ENCODE measurements at places on chromosomes 13 and 19.
A peak's percentile ranks its signal among the peaks of the same experiment; 100 is the strongest.

DNA sequence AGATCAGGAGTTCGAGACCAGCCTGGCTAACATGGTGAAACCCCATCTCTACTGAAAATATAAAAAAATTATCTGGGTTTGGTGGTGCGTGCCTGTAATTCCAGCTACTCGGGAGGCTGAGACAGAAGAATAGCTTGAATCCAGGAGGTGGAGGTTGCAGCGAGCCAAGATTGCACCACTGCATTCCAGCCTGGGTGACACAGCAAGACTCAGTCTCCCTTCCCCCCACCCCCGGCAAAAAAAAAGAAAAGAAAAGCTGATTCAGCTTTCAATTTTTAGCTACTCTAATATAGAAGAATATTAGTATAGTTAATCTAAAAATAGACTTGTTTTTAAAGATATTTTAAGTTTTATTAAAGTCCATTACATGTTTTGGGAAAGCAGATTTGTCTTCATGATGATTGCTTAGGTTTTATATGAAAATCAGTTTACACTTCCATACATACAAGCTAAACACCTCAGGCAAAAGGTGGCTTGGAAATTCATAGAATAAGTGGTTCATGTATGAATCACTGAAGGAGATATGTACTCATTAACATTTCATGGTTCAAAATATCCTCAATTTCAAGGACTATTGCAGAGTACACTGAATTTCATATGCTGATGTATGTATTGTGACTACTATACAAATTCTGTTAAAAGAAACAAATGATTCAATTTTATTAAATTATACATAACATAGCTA, 165.2 kb downstream of the TDRD3 start:
- ATAC-seq: no peak
- no peaks in the 10 kb centered on the region for H3K4me1 ChIP-seq
- no peak overlapping the region for H3K27ac ChIP-seq
- H3K4me3 ChIP-seq: no peak overlapping the region

DNA sequence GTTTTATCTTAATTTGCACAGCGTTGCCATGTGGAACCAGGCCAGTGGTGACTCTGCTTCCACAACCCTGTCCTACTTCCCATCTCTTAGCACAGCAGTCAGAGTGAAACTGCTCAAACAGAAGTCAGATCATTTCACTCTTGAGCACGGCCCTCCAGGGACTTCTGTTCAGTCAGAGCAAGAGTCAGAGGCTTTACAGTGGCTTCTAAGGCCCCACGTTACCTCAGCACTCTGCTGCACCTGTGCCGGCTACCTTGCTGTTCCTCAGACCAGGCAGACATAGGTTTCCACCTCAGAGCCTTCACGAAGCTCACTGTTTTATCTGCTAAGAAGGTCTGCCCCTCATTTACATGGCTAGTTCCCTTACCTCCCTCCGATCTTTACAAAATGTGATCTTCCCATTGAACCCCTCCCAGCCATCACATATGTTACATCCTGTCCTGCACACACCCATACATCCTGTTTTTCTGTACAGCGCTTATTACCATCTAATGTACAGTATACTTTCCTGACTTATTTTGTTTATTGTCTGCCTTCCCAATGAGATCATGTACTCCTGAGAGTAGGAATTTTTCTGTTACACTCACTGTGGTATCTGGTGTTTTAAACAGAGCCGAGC, 41.6 kb downstream of the TM9SF2 start:
- peak overlapping the region; percentile 33 for H3K27ac ChIP-seq
- no peaks in the 10 kb centered on the region for H3K27me3 ChIP-seq
- H3K4me1 ChIP-seq: peaks cover 34% of the 10 kb centered on the region
- peak overlapping the region; percentile 61 for H3K4me3 ChIP-seq
- ATAC-seq: peak; percentile 95
- H3K36me3 ChIP-seq: peaks cover 99% of the 10 kb centered on the region

DNA sequence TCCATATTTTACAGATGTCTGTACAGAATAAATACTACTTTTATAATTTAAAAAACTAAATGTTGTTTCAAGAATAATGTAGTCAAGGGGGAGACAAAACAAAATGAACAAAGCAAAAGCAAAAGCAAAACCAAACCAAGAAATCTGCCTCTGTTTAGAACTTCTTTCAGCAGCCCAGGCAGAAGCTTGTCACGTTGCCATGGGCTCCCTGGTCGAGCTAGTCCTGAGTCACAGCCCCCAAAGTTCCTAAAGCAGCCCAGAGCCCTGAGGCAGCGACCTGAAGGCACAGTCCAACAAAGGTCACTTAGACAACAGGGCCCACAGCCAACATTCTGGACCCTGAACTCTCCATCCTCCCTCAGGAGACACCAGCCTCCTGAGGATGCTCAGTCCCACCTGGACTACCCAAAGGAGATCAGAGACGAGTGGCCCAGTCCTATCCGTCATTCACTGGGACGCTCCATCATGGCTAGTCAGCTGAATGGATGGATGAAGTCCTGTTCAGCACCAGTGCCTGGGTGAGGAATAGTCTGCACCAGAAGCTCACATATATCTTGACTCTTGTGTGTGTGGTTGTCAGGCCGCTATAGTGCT, 41.7 kb downstream of the SIAH3 start:
- no peak overlapping the region for H3K4me3 ChIP-seq
- H3K27me3 ChIP-seq: no peaks in the 10 kb centered on the region
- no peaks in the 10 kb centered on the region for H3K36me3 ChIP-seq
- H3K4me1 ChIP-seq: no peaks in the 10 kb centered on the region
- H3K27ac ChIP-seq: no peak overlapping the region
- peak; percentile 39 for ATAC-seq

DNA sequence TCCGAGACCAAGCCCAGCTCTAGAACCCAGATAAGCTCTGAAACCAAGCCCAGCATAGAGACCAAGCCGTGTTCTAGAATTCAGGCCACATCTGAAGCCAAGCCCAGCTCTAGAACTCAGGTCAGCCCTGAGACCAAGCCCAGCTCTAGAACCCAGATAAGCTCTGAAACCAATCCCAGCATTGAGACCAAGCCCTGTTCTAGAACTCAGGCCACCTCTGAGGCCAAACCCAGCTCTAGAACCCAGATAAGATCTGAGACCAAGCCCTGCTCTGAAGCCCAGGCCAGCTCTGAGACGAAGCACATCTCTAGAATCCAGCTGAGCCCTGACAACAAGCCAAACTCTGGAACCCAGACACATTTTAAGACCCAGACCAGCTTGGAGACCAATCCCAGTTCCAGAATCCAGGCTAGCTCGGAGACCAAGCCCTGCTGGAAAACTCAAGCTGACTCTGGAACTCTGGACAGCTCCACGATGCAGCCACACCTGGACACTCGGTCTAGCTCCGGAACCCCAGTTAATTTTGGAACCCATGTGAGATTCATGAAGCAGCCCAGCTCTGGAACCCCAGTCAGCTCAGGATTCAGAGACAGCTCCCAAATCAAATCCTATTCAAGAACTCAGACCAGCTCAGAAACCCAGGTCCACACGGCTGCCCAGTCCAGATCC, 5.8 kb downstream of the GIPC3 start:
- ATAC-seq: no peak
- H3K27ac ChIP-seq: no peak overlapping the region

- H3K27ac ChIP-seq: no peak overlapping the region
- no peaks in the 10 kb centered on the region for H3K4me1 ChIP-seq
- no peaks in the 10 kb centered on the region for H3K36me3 ChIP-seq
- ATAC-seq: no peak
Observed at GRCh38 chr13:26435646-26436045, 121.8 kb upstream of the WASF3 start.

DNA sequence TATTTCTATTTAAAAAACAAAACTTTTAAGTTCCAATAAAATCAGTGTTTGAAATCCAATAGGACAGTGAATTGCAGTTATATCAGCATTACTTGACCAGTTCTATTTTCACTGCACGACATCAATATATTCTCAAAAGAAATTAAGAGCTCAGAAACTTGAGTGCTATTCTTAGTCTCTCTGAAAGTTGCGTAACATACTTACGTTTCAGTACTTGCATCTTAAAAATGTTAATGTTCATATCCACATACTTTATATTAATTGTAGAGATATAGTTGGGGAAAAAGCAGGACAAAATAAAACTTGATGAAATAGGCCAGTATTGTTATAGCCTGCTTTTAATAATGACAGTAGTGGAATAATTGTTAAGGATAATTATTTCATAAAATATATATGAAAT, 720.5 kb upstream of the PCDH9 start:
- no peaks in the 10 kb centered on the region for H3K27me3 ChIP-seq
- no peak overlapping the region for H3K4me3 ChIP-seq
- H3K27ac ChIP-seq: no peak overlapping the region
- ATAC-seq: no peak

- no peak overlapping the region for H3K27ac ChIP-seq
- H3K36me3 ChIP-seq: no peaks in the 10 kb centered on the region
- no peak for ATAC-seq
- no peaks in the 10 kb centered on the region for H3K27me3 ChIP-seq
Observed at GRCh38 chr13:66859934-66860877, 369.9 kb downstream of the PCDH9 start.

DNA sequence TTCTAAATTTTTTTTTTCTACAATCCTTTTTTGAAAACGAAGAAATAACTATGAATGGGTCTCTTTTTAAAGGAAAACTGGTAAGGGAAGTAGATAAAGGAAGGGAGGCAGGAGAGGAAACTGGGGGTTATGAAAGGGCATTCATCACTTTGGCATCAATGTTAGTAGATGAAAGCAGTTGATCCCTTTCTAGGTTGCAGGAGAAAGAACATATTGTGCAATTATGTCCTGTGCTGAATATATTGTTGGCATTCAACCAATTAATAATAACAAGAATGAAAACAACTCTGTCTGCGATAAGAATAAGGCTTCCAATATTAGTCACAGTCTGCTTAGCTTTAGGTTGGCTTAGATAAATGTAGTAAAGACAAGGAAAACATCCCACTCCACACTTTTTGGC, 796.8 kb upstream of the KLHL1 start:
- H3K4me1 ChIP-seq: no peaks in the 10 kb centered on the region
- H3K27ac ChIP-seq: no peak overlapping the region
- H3K36me3 ChIP-seq: no peaks in the 10 kb centered on the region
- no peak for ATAC-seq

DNA sequence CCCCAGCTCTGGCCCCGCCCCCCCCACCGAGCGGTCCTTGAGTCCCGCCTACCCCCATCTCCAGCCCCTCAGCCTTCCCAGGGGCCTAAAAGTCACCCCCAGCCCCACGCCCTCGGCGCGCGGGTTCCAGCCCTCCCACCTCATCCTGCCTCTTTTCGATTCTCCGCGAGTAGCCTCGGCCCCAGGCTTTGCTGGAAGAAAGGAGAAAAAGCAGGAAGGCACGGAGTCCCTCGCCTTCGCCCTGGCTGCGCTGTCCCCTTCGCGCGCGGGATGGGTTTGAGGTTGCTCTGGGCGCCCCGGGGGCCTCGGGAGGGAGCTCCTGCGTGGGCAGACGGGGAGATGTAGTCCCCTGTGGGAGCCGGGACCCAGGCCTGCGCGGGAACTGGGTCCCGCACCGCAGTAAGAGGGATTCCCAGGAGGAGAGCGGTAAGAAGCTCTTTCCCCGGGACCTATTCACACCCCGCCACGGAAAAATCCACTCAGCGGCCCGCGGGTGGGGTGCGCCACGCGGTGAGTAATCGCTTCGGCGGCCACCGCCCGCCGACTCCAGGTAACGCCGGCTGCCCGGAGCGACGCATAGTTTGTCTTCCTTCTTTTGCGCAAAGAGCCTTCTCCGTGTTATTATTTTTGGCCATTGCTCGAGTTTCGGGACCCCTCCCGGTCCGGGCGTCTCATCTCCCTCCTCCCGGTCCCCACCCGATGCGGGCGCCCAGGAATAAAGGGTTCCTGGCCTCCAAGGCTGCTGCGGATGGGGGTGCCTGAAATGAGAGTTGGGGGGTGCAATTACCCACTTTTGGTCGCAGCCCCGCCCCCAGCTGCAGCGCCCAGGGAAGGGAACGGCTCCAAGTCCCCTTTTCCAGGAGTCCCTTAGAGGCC, 865 bp upstream of the CRLF1 start:
- peak overlapping the region; percentile 5 for H3K4me3 ChIP-seq
- peaks cover 15% of the 10 kb centered on the region for H3K4me1 ChIP-seq
- H3K36me3 ChIP-seq: no peaks in the 10 kb centered on the region
- no peak for ATAC-seq

- H3K27me3 ChIP-seq: no peaks in the 10 kb centered on the region
- no peak overlapping the region for H3K4me3 ChIP-seq
- no peaks in the 10 kb centered on the region for H3K4me1 ChIP-seq
Observed at GRCh38 chr19:44856421-44857083, 10.5 kb downstream of the NECTIN2 start.

DNA sequence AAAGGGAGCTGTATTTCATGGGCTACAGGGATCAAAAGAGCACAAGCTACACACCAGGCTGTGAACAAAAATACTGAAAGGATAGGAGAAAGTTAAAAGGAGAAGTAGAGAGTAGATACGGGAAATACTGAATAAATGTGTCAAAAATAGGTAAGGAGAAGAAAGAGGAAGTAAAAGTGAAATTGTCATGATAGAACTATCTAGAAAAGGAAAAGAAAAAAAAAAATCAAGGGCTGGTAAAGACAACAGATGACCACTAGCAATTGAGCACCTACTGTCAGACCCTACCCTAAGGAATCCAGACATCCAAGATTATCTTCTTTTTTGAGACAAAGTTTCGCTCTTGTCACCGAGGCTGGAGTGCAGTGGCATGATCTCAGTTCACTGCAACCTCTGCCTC, 4.8 kb downstream of the RUBCNL start:
- peaks cover 28% of the 10 kb centered on the region for H3K27me3 ChIP-seq
- no peak overlapping the region for H3K27ac ChIP-seq
- no peak for ATAC-seq
- no peak overlapping the region for H3K4me3 ChIP-seq

DNA sequence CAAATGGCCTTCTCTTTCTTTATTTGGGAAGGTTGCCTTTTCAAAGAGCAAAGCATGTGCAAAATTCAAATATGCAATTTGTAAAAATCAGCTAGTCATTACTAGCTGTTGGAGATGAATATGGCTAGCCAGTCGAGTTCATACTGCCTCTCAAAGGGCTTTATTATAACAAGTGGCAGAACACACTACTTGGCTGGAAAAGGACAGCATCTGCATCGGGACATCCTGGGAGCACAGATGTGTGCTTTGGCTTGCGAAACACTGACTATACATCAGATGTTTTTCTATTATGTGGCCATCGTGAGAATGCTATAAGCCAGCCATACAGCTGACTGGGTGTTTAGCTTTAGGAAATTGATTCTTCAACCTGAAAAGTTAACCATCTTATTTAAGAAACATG, 424.2 kb downstream of the KCTD12 start:
- no peak for ATAC-seq
- H3K36me3 ChIP-seq: no peaks in the 10 kb centered on the region
- no peaks in the 10 kb centered on the region for H3K4me1 ChIP-seq
- no peak overlapping the region for H3K27ac ChIP-seq

GRCh38 chr19:48419158-48419920, 25.9 kb downstream of the GRIN2D start:
- no peaks in the 10 kb centered on the region for H3K27me3 ChIP-seq
- peaks cover 19% of the 10 kb centered on the region for H3K4me1 ChIP-seq
- H3K27ac ChIP-seq: peak overlapping the region; percentile 94
- ATAC-seq: peak; percentile 86
- no peaks in the 10 kb centered on the region for H3K36me3 ChIP-seq

GRCh38 chr19:18364826-18365528, 21.0 kb upstream of the GDF15 start:
- no peaks in the 10 kb centered on the region for H3K27me3 ChIP-seq
- H3K36me3 ChIP-seq: peaks cover 30% of the 10 kb centered on the region
- no peak overlapping the region for H3K4me3 ChIP-seq
- H3K4me1 ChIP-seq: no peaks in the 10 kb centered on the region

GRCh38 chr13:91241221-91241933, 106.1 kb upstream of the MIR17HG start:
- no peak overlapping the region for H3K4me3 ChIP-seq
- no peaks in the 10 kb centered on the region for H3K4me1 ChIP-seq
- no peak overlapping the region for H3K27ac ChIP-seq
- ATAC-seq: no peak
- H3K27me3 ChIP-seq: peaks cover 5% of the 10 kb centered on the region
- no peaks in the 10 kb centered on the region for H3K36me3 ChIP-seq

All from activated T-helper 17 cell treated with anti-CD3 and anti-CD28 coated beads, Interleukin-2, amount 50 U/mL, for 72 hours (primary cell).